ENCODE measurements at places on chromosomes 12 and 14.

DNA sequence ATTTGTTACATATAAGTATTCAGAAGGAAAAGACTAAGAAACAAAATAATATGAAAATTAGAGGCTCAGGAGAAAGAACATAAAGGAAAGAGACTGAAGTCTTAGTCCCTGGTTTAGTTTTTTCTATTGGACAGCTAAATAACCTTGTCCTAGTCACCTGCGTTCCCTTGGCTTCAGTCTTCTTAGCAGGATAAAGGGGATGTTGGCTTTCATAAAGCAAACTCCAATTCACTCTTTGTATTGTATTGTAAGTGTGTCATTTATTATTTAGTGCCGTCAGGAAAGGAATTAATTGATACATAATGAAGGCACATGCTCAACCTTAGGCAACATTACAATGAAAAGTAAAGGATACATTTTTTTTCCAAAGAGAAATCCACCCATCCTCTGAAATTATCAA lies 190.3 kb upstream of the PPFIA2 start:
- no peak for DNase-seq

DNA sequence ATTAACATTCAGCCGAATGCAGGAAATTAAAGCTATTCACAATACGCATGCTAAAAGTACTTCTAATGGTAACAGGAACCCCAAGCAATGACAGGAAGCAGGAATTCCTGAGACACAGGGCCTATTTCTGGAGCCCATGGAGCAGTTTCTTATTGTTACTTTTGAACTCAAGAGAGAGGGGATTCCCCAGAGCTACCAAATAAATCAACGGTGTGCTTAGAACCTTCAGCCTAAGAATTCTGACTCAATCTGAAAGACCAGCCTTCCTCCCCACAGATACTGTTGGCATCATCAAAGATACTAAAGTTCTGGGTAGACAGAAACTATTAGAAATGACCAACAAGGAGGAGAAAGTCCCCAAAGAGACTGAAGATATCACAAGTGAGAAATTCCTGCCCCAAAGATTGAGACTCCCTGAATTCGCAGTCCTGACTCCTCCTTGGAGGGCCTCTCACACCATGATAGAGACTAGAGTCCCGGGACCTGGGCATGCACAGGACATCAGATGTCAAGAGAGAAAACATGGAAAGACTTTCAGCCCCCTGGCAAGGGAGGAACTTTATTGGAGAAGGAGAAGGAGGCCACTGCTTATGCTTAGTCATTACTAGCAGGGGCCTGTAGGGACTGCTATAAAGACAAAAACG lies 32.7 kb downstream of the RTRAF start:
- DNase-seq = no peak

- no peak for DNase-seq
Measured at GRCh38 chr14:80446356-80446755, 235.1 kb upstream of the DIO2 start.

GRCh38 chr12:57165741-57166140 lies 18.3 kb upstream of the LRP1-AS start:
- no peak for DNase-seq

GRCh38 chr14:89477391-89477790 lies 60.4 kb upstream of the FOXN3 start:
- DNase-seq = no peak

GRCh38 chr12:71393625-71394024 lies 46.0 kb upstream of the LGR5 start:
- no peak for DNase-seq
